ENCODE measurements at places on chromosomes 13 and 19.
A peak's percentile ranks its signal among the peaks of the same experiment; 100 is the strongest.

DNA sequence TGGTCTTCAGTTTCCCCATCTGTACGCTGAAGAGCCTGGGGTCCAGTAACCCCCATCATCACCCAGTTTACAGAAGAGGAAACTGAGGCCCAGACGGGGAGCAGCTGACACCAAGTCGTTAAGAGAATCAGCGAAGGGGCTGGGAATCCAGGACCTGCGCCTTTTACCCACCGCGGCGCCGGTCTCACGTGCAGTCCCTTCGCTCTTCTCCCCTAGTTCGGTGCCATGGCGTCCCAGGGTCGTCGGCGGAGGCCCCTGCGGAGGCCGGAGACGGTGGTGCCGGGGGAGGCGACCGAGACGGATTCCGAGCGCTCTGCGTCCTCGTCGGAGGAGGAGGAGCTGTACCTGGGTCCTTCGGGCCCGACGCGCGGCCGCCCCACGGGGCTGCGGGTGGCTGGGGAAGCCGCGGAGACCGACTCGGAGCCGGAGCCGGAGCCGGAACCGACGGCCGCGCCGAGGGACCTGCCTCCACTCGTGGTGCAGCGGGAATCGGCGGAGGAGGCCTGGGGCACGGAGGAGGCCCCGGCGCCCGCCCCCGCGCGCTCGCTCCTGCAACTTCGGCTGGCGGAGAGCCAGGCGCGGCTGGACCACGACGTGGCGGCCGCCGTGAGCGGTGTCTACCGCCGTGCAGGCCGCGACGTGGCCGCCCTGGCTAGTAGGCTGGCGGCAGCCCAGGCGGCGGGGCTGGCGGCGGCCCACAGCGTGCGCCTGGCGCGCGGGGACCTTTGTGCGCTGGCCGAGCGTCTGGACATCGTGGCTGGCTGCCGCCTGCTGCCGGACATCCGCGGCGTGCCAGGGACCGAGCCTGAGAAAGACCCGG, 698 bp downstream of the BLOC1S3 start:
- DNase-seq = peak; percentile 32
- peaks cover 43% of the 10 kb centered on the region for H3K4me1 ChIP-seq
- peak overlapping the region; percentile 59 for H3K27ac ChIP-seq
- H3K27me3 ChIP-seq = no peaks in the 10 kb centered on the region
- peaks cover 19% of the 10 kb centered on the region for H3K36me3 ChIP-seq

DNA sequence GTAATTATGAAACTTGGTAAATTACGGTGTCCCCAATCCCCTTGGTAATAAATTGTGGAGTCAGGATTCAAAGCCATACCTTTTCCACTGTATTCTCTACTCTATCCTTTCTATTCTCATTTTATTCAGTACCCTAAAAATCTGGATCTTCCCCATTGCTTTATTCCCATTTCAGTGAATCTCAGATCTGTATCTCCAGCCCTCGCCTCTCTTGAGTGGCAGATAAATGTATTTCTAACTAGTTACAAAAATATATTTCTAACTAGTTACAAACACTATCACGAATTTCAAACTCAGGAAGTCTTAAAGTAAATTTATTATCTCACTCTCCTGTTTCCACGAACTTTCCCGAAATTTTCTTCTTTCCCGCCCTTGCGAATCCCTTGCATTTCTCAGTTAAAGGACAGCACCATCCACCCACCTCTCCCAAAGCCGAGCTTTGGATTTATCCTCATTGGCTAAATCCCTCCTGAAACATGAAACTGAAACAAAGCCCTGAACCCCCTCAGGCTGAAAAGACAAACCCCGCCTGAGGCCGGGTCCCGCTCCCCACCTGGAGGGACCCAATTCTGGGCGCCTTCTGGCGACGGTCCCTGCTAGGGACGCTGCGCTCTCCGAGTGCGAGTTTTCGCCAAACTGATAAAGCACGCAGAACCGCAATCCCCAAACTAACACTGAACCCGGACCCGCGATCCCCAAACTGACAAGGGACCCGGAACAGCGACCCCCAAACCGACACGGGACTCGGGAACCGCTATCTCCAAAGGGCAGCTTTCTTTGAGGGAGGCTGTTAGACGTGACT, 164.3 kb upstream of the PABPC3 start:
- H3K4me1 ChIP-seq = no peaks in the 10 kb centered on the region
- DNase-seq = no peak
- H3K27me3 ChIP-seq = peaks cover 21% of the 10 kb centered on the region
- H3K36me3 ChIP-seq = no peaks in the 10 kb centered on the region
- H3K27ac ChIP-seq = no peak overlapping the region

- DNase-seq = no peak
- H3K36me3 ChIP-seq = no peaks in the 10 kb centered on the region
- H3K4me3 ChIP-seq = no peak overlapping the region
Observed at GRCh38 chr19:9945319-9945966, 9.1 kb upstream of the OLFM2 start.

DNA sequence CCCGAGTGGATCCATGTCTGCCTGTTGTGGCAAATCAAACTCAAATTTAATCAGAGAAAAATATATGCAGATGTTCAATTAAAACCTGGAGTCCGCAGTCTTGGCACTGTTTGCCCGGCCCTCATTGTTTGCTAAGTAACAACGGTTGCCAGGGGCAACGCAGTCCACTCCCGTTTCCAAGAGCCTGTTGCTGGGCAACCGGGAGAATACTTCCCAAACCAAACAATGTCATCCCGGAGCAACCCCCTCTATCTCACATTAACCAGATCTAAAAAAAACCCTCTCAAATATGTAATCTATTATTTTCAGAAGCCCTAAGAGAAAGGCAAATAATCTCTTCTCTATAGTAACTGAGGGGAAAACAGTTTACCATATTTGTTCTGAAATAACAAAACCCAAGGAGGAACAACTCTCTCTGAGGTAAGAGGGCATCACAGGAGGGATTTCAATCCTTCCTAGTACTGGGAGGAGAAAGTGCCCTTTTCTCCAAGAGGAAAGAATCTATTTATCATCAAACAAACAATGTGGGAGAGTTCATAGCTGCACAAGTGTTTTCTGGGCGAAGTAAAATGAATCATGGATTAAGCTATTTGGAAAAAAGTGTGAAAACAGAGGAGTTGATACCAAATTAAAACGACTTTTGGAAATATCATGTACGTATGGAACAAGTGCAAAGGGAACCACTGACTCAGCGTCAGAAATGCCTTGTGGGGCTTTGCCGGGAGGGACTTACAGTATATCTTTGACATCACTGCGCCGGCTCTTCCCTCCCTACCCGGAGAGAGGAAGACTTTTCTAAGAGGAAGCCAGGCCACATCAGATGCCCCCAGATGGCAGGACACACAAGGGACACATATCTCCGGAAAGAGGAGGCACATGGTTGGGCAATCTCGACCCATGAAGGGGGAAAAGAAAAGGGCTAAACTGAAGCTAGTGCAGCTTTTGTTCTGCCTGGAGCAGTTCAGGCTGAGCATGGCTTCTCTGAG, 43.3 kb downstream of the RFX2 start:
- H3K4me1 ChIP-seq = peaks cover 29% of the 10 kb centered on the region
- no peaks in the 10 kb centered on the region for H3K36me3 ChIP-seq
- no peak overlapping the region for H3K4me3 ChIP-seq
- DNase-seq = no peak
- peaks cover 23% of the 10 kb centered on the region for H3K27me3 ChIP-seq

DNA sequence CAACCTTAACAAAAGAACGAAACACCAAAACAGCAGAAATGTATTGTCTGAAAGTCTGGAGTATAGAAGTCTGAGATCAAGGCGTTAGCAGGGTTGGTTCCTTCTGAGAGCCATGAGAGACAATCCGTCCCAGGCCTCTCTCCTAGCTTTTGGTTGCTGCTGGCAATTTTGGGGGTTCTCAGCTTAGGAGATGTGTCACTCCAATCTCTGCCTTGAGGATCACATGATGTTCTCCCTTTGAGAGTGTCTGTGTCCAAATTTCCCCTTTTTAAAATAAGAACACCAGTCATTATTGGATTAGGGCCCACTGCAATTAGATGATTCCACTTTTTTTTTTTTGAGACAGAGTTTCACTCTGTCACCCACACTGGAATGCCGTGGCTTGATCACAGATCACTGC, 10.1 kb downstream of the KCNN1 start:
- no peak overlapping the region for H3K27ac ChIP-seq
- no peaks in the 10 kb centered on the region for H3K27me3 ChIP-seq
- H3K4me1 ChIP-seq = no peaks in the 10 kb centered on the region
- no peak overlapping the region for H3K4me3 ChIP-seq
- DNase-seq = no peak

DNA sequence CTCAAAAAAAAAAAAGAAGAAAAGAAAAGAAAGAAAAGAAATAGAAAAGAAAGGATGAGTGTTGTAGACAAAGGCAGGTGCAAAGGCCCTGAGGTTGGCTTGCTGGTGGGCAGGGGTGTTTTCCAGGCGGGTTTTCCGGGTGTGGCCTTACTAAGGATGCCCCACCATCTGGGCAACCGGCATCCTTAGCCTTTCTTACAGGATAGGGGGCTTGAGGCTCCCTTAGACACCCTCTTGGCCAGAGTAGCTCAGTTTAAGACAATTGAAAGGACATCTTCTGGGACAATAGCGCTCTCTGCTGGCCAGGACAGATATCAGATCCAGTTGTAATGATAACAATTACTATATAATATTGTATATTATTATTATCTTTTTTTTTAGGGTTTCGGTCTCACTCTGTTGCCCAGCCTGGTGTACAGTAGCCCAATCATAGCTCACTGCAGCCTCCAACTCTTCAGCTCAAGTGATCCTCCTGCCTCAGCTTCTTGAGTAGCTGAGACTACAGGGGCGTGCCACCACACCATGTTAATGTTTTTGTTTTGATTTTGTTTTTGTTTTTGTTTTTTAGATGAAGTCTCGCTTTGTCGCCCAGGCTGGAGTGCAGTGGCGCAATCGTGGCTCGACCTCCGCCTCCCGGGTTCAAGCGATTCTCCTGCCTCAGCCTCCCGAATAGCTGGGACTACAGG, 1.4 kb upstream of the QTRT1 start:
- no peaks in the 10 kb centered on the region for H3K36me3 ChIP-seq
- H3K27me3 ChIP-seq = no peaks in the 10 kb centered on the region
- no peak overlapping the region for H3K27ac ChIP-seq
- peak; percentile 67 for DNase-seq
- H3K4me1 ChIP-seq = peaks cover 32% of the 10 kb centered on the region

DNA sequence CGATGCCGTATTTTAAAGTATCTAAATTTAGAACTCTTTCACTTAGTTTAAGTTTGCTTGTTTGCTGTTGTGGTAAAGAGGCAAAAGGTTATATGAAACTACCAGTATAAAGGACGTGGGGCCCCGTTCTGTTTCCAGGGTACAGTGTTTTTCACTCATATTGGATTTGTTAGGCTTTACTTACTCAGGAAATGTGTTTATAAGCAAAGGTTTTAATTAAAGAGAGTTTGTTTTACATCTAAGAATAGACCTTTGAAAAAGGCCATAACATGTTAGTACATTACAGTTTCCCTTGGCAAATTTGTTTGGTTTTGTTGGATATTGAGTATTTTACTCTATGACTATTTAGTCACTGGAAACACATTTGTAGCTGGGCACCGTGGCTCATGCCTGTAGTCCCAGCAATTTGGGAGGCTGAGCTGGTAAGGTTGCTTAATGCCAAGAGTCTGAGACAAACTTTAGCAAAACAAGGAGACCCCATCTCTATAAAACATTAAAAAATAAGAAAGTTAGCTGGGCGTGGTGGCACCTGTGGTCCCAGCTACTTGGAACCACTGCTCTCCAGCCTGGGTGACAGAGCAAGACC, 7.1 kb downstream of the DGKH start:
- no peak for DNase-seq
- no peak overlapping the region for H3K27ac ChIP-seq
- H3K4me3 ChIP-seq = no peak overlapping the region
- peaks cover 14% of the 10 kb centered on the region for H3K4me1 ChIP-seq
- no peaks in the 10 kb centered on the region for H3K36me3 ChIP-seq

- no peak overlapping the region for H3K27ac ChIP-seq
- no peaks in the 10 kb centered on the region for H3K4me1 ChIP-seq
Observed at GRCh38 chr13:107376341-107377125, 808.6 kb upstream of the ARGLU1 start.

DNA sequence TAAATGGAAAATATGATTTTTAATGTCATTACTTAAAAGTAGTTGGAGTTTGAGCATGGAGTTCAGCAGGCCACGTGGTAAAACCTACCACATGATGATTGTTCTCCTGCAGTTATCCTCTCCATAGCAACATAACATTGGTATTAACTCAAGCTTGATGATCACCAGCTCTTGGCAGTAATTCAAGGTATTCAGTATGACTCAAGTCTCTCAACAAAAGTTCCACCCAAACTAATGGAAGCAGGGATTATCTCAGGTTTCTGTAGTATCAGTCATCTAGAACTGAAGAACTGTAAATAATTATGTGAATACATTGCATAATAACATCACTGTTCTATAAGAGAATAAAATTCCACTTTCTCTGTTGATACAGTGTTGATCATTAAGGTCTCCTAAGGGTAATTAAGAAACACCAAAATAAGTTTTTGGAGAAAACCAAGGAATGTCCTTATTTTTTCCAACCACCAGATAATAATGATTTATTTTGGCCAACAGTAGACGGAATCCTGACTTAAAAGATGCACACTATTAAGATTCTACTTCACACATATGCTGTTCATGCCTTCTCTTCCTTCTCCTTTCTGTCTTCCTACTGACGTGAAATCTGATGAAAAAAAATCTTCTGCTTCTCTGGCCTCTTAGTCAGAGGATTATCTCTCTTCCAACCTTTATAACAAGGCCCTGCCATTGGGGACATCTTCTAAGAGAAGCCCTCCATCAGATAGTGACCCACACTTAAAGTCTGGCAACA, 1092.3 kb downstream of the EFNB2 start:
- H3K4me3 ChIP-seq = no peak overlapping the region
- H3K27me3 ChIP-seq = no peaks in the 10 kb centered on the region
- no peak for DNase-seq
- no peaks in the 10 kb centered on the region for H3K4me1 ChIP-seq
- H3K27ac ChIP-seq = no peak overlapping the region

- no peaks in the 10 kb centered on the region for H3K4me1 ChIP-seq
- H3K36me3 ChIP-seq = no peaks in the 10 kb centered on the region
- no peak overlapping the region for H3K27ac ChIP-seq
- H3K4me3 ChIP-seq = no peak overlapping the region
Observed at GRCh38 chr13:28584873-28585381, 74.0 kb upstream of the POMP start.

GRCh38 chr19:42989851-42990250, 36.4 kb downstream of the PSG11 start:
- H3K4me1 ChIP-seq = no peaks in the 10 kb centered on the region
- H3K27ac ChIP-seq = no peak overlapping the region
- no peaks in the 10 kb centered on the region for H3K36me3 ChIP-seq

DNA sequence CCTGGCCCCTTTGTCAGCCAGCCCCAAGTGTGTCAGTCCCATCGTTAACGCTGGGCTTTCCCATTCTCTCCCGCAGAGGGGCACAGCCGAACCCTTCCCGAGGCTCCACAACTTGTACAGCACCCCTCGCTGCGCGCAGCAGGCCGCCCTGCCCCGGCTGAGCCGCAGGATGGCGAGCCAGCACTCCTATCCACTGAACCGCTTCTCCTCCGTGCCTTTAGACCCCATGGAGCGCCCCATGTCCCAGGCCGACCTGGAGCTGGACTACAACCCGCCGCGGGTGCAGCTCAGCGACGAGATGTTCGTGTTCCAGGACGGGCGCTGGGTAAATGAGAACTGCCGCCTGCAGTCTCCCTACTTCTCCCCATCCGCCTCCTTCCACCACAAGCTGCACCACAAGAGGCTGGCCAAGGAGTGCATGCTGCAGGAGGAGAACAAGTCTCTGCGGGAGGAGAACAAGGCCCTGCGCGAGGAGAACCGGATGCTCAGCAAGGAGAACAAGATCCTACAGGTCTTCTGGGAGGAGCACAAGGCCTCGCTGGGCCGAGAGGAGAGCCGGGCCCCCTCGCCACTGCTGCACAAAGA, 11.1 kb downstream of the CBY2 start:
- H3K4me1 ChIP-seq = no peaks in the 10 kb centered on the region
- no peak overlapping the region for H3K4me3 ChIP-seq
- no peak overlapping the region for H3K27ac ChIP-seq
- H3K27me3 ChIP-seq = no peaks in the 10 kb centered on the region
- no peak for DNase-seq
